Bronchus fibroblast of lung (primary cell): ENCODE measurements at places on chromosomes 2 and 18. TPM values are rescaled to one million over a fixed set of nuclear protein-coding genes. Genes with fewer than 3 reads are reported as not detected.

RPRM gene
- not detected in 2 replicates for total RNA-seq

RBM44 gene
- total RNA-seq, result under 0.01 and 0.15 TPM in 2 replicates

SAG gene
- not detected in 2 replicates for total RNA-seq

TSGA10 gene
- 0.17 and 4.3 TPM in 2 replicates for total RNA-seq

PFN4 gene
- total RNA-seq, result 0.15 and 0.17 TPM in 2 replicates

POTEI gene
- total RNA-seq, result not detected in 2 replicates

C1QL2 gene
- not detected in 2 replicates for total RNA-seq

CTAGE1 gene
- not detected in 2 replicates for total RNA-seq

NT5DC4 gene
- not detected in 2 replicates for total RNA-seq

THAP4 gene
- total RNA-seq, result 49.8 and 62.0 TPM in 2 replicates

CYP27A1 gene
- total RNA-seq, result 14.6 and 15.9 TPM in 2 replicates

MDH1B gene
- 0.34 and 0.45 TPM in 2 replicates for total RNA-seq

ZNF385B gene
- not detected in 2 replicates for total RNA-seq

PDE1A gene
- 1.3 TPM in 1 of 2 replicates, not detected in the other for total RNA-seq

PSMA8 gene
- total RNA-seq, result not detected in 2 replicates

PROKR1 gene
- total RNA-seq, result not detected in 2 replicates

EPAS1 gene
- 13.2 and 23.0 TPM in 2 replicates for total RNA-seq

GCKR gene
- 0.30 and 0.34 TPM in 2 replicates for total RNA-seq

TYW5 gene
- total RNA-seq, result 3.7 and 4.2 TPM in 2 replicates

EMX1 gene
- total RNA-seq, result not detected in 2 replicates

ROCK1 gene
- 11.1 and 13.3 TPM in 2 replicates for total RNA-seq

EMILIN1 gene
- 188 and 191 TPM in 2 replicates for total RNA-seq
